ENCODE measurements at places on chromosomes 13 and 19. TPM values are rescaled to one million over a fixed set of nuclear protein-coding genes. Genes with fewer than 3 reads are reported as not detected.

- no peak for DNase-seq
Measured at GRCh38 chr13:113851480-113851803, 12.4 kb downstream of the GAS6 start.

DNA sequence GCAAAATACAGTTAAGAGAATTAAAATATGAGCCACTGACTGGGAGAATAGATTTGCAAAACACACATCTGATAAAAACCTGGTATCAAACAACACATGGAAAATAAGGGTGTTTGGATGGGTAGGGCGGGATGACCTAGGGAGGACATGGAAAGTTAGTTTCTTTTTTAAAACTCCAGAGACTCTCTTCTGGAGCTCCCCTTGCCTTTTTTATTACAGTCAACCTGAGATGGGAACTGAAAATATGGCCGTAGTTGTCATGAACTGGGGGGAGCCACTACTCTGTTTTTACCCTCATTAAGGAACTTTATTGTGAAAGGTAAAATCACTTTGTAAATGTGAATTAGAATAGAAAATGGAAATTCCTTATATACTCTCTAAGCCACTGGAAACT lies 113.0 kb downstream of the ATP11A start:
- no peak for DNase-seq

- no peak for DNase-seq
Measured at GRCh38 chr13:79527698-79528097, 46.7 kb downstream of the NDFIP2 start.

GRCh38 chr13:89791971-89792630 lies 1555.4 kb upstream of the MIR17HG start:
- DNase-seq: no peak

C19orf81 gene
- polyA plus RNA-seq: not detected

- no peak for DNase-seq
Measured at GRCh38 chr13:85616275-85616674, 182.9 kb downstream of the SLITRK6 start.

DNA sequence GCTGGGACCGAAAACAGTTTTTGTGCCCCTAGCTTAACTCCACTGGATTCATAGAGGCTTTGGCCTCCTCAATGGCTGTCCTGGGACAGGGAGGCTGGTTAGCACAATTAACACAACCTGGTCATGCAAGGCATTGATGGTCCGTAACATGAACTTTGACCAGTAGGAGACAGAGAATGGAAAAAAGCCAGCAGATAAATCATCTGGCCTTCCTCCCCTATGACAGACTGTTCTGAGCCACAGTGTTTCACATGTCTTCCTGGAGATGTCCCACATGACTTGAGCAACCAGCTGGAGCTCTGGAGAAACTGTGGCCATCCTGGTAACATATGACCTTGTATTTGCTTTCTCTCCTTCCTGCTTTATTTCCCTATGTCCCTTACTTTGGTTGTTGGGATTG lies 244.2 kb downstream of the UQCRFS1 start:
- no peak for DNase-seq

ALKBH6 gene
- polyA plus RNA-seq: 21.0 TPM

ZNF98 gene
- 5.3 TPM for polyA plus RNA-seq

ATP4A gene
- polyA plus RNA-seq: not detected

GRCh38 chr13:50069261-50069660 lies 54.0 kb downstream of the KCNRG start:
- no peak for DNase-seq

DNA sequence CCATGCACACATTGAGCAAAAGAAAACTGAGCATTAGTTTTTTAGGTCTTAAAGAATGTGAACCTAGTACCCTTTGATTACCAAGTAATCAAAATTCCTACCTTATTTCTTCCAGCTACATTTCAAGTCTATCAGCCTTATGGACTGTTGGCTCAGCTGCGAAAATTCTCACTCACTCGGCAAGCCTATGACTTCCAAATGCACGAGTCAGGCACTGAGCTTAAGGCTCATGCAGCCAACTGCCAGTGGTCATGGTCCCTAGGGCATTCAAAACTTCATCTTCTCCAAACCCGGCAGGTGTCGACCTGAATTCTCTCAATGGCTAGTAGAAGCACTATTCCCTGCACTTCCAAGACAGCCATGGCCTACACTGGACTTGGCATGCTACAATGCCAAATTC lies 41.2 kb downstream of the RUBCNL start:
- DNase-seq: no peak

SHANK1 gene
- 7.5 TPM for polyA plus RNA-seq

DNA sequence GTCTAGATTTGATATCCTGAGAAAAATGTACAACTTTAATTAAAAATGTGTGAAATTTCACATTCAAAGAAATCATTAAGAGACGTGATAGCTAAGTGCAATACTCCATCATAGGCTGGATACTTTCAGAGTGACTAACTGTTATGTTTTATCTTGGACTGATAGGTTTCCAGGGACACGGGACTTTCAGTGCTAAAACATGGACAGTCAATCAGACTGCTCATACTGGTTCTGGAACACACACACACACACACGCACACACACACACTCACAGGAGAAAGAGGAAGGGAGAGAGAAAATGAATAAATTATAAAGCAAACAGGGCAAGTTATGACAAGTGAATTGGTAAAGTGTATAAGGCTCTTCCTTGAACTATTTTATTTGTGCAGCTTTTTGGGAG lies 955.9 kb downstream of the SLITRK5 start:
- DNase-seq: no peak

- DNase-seq: no peak
Measured at GRCh38 chr19:55088543-55089341, 13.1 kb downstream of the EPS8L1 start.

AKAP8 gene
- polyA plus RNA-seq: 31.1 TPM

DNA sequence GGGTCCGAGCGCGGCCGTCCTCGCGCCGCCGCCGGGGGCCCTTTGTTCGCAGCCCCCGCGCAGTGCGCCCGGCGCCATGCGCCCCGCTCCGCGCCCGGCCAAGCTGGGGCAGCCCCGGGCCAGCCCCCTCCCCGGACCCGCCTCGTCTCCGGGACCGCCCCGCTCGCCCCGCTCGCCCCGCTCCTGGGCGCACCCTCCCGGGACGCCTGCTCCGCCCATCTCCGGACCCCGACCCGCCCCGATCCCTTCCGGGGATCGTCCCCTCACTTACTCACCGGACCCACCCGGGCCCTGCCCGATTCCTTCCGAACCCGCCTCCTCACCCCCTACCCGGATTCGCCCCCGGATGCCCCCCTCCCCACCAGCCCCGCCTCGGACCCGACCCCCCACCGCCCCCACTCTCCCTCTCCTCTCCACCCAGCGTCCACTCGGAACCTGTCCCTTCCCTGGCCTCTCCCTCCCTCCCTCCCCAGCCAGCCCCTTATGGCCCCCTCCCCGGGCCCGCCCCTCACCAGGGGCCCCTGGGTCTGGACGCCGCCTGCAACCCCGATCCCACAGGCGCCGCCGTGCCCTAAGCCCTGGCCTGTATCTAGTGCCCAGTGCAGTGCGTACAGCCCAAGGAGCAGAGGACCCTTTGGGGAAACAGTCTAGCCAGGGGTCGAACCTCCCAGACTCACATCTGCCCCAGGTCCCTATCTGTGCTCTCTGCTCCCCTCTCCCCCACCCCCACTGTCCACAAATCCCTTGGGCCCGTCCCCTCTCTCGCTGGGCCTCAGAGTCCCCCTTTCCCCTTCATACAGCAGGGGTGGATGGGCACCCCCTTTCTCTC lies at the start of gene CPAMD8:
Gene CPAMD8, minus strand, starts transcription at position 105 of the 829 bp plus-strand sequence. CDS start 168 bp downstream, outside the sequence.
- DNase-seq: peak; percentile 81

DNA sequence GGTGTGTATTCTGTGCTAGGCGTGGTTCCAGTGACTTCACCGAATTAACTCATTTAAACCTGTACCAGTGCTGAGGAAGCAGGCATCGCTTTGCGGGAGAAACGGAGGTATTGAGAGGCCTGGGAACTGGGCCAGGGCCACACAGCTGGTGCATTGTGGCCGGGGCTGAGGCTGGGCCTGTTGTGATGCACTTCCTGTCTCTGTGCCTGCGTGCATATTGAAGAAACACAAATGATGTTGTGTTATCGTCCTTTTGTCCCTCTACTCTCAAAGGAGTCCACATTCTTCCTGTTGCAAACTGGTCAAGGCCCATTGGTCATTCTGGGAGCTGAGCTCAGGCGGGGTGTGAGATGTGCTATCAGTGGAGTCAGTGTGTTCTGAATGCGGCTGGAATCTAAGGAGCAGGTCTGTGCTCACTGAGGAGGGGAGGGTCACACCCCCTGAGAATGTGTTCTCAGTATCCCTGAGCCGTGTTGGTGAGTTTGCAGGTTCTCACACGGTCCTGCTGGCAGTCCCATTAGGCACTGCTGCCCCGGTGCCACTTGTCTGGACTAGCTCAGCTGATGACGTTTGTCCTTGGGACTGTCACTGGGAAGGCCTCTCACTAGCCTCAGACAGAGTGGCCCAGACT lies 62.1 kb downstream of the ARHGEF7 start:
- peak; percentile 53 for DNase-seq

CELF5 gene
- 1.9 TPM for polyA plus RNA-seq

EBI3 gene
- 0.73 TPM for polyA plus RNA-seq

SERP2 gene
- 9.6 TPM for polyA plus RNA-seq

NCR1 gene
- 0.33 TPM for polyA plus RNA-seq

- no peak for DNase-seq
Measured at GRCh38 chr13:93965587-93965986, 513.9 kb downstream of the DCT start.

DNA sequence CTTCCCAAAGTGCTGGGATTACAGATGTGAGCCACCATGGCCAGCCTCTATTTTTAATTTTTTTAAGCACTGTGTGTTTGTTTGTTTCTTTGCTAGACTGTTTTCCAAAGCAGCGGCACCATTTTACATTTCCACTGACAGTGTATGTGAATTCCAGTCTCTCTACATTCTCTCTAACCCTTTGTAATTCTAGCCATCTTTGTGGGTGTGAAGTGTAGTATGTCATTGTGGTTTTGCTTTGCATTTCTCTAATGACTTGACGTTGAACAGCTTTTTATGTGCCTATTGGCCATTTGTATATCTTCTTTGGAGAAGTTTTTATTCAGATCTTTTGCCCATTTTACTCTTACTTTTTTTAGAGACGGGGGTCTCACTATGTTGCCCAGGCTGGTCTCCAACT lies 11.6 kb downstream of the PNPLA6 start:
- no peak for DNase-seq

NLRP11 gene
- polyA plus RNA-seq: 0.04 TPM

HCN2 gene
- polyA plus RNA-seq: 0.06 TPM

GRCh38 chr13:95710313-95710712 lies 33.4 kb downstream of the DNAJC3 start:
- no peak for DNase-seq

GRCh38 chr19:8449830-8450229 lies 5.1 kb downstream of the HNRNPM start:
- no peak for DNase-seq

DNA sequence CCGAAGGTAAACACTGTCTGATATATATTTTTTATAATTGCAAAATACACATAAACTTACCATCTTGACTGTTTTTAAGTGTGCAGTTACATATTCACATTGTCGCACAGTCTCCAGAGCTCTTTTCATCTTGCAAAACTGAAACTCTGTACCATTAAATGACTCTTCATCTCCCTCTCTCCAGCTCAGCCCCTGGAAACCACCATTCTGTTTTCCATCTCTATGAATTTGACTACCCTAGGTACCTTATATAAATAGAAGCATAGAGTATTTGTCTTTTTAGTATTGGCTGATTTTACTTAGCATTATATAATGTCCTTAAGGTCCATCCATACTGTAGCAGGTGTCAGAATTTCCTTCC lies 45.8 kb downstream of the LRCH1 start:
- DNase-seq: no peak

GRCh38 chr19:7897292-7897691 lies 6.4 kb upstream of the MAP2K7 start:
- DNase-seq: no peak

- DNase-seq: no peak
Measured at GRCh38 chr13:58949646-58950045, 1214.1 kb downstream of the DIAPH3 start.

GRCh38 chr19:46298479-46299003 lies 1.7 kb downstream of the HIF3A start:
- no peak for DNase-seq

ZNF99 gene
- 0.61 TPM for polyA plus RNA-seq

INSL3 gene
- not detected for polyA plus RNA-seq

GRCh38 chr13:95771905-95772304 lies 95.0 kb downstream of the DNAJC3 start:
- DNase-seq: peak; percentile 49

DNA sequence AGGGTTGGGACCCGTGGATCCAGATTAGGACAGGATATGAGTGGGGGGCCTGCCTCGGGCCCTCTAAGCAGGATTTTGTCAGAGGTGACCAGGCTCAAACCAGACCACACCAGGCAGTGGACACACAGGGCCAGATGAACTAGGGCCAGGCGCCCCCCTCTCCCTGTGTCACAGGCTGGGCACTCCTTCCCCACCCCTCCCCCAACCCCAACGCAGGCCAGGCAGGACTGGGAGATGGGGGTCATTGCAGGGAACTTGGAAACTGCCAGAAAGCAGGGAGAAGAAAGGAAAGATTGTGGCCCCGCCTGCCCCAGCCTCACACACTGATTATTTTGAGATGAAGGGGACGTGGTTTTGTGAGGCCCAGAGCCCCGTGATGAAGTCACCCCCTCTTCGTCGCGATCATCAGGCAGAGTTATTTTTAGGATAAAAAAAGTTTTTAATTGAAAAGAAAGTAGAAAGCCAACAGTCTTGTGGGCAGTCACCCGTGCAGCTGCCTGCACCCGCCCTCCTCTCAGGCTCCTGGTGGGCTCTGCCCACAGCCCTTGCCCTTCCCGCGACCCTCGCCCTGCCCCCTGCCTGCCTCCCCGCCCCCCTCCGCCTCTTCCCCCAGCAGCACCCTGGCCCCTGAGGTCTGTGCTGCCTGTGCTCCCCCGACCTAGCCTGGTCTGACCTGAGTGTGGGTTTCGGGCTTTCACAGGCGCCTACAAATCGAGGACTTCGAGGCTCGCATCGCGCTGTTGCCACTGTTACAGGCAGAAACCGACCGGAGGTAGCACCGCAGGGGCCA lies 1.9 kb upstream of the YJEFN3 start:
- no peak for DNase-seq

DNA sequence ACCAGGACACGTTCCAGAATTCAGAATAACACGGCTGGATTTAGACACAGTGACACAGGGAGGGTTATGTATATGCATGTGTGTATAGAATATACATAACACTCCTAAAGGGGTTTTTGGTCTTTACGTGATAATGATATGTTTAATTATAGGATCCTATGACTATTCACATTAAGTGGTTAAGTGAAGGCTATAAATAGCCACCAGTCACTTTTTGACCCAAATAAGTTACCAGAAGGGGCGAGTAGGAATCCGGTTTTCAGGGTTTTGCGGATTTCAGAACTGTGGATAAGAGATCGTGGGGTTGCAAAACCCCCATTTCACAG lies 6.9 kb downstream of the ANGPTL6 start:
- no peak for DNase-seq

Measured in left lung (tissue), 14 donors.